Central memory CD4-positive, alpha-beta T cell (primary cell): ENCODE measurements at places on chromosomes 11 and 22.

DNA sequence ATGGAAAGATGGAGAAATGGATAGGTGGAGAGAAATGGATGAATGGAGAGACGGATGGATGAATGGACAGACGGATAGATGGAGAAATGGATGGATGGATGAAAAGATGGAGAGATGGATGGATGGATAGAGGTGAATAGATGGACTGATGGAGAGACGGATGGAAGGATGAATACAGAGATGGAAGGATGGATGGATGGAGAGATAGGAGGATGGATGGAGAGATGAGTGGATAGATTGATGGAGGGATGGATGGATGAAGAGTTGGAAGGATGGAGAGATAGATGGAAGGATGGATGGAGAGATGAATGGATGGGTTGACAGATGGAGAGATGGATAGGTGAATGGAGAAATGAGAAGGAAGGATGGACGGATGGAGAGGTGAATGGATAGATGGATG is 63.7 kb downstream of the FLRT1 start:
- no peak for DNase-seq

DNA sequence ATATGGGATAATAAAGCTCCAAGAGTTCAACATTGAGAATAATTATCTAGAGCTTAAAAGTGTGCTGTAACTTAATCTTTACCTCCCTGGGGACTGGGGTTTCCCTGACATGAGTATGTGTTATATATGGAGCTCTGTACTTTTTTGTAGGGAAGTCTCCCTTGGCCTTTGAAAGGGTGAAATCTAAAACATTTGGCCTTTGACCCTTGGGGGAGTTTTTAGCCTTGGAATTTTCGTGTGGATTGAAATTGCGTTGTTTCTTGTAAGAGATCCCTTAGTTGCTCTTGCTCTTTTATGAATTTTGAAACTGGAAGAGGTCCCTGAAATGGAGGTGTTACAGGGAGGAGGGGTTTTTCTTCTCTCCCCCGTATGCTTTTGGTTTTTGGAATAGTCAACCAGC is 450.0 kb downstream of the NELL1 start:
- no peak for DNase-seq

DNA sequence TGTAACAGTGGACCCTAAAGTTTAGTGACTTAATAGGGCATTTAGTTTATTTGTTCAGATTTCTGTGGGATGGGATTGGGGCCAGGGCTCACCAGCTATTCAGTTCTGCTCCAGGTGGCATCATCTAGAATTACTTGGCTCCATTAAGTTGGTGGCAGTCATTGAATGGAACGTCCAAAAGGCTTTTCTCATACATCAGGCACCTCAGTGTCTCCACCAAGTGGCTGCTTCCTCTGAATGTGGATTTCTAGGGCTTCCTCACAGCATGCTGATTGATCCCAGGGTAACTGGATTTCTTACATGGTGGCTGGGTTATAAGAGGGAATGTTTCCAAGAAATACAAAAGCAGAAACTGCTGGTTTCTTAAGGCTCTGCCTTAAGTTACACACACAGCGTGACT is 34.7 kb downstream of the USP47 start:
- no peak for DNase-seq

DNA sequence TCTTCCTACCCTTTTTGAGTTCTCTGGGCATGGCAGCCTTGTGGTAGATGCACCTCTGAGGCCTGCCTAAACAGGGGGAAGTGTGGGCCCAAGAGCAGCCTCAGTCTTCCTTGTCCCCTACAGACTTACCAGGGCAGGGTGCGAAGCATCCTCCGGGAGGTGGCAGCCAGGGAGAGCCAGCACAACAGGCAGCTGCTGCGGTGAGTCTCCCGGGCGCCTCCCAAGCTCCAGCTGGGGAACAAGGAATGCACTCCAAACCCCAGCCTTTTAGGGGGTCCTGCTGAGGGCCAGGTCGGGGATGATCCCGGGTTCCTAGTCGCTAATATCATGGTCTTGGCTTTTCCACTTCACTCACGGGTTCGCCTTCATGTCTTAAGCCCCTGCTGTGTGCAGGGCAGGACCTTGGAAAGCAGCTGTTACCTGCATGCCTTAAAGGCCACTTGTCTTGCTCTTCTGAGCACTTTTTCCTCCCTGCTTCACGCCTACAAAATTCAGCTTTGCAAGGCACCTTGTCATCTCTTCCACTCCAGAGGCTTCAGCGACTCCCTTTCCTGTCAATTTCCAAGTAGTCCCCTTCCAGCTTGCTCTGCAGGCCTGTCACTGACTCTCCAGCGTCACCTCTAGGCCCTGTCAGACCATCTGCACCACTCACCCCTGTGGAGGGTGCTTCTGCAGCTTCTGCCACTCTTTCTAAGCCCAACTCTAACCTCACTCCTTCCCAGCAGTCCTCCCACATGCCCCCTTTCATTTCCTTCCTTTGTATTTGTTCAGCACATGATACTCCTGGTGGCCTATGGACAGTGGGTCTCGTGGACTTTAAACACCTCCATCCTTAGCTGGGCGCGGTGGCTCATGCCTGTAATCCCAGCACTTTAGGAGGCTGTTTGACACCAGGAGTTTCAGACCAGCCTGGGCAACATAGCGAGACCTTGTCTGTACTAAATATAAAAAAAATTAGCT is 57.0 kb downstream of the PISD start:
- no peak for DNase-seq

GRCh38 chr11:95816037-95816436 is 25.7 kb downstream of the CEP57 start:
- no peak for DNase-seq

DNA sequence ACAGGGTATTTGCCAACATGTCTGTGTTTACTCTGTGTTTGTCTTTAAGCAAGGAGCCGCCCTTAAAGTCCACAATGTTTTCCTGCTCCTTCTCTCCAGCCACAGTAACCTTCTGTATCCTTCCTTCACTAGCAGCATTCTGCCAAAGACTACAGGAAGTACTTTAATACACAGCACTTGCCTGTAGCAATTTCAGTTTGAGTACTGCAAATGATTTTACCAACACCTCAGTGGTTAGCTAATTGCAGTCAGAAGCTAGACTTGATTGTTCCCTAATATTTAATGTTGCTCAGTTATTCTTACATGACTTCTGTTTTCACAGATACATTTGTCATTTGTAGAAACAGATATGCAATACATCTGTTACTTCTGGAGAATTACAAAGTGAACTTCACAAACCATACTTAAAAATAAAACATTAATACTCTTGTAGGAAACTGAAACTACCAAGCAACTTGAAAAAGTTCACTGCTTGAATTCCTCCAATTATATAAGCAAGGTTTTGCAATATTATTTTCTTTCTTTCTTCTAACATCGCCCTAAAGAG is 69.1 kb downstream of the FCHSD2 start:
- peak; percentile 1 for DNase-seq

DNA sequence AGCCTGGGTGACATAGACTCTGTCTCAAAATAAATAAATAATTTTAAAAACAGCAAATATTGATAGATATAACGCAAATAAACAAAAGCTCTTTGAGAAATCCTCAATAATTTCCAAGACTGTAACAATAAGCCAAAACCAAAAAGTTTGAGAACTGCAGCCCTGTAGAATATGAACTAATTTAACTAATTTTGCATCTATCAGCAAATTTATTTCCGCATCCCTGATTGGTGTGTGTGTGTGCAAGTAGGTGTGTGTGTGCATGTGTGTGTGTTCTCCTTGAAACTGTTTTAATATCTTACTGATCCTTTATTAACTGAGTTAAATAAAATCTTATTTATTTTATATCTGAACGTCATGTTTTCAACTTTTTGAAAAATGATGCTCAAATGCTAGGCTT is 67.0 kb upstream of the ISX start:
- no peak for DNase-seq

GRCh38 chr11:72354356-72355115 is 79.8 kb downstream of the CLPB start:
- DNase-seq = no peak

DNA sequence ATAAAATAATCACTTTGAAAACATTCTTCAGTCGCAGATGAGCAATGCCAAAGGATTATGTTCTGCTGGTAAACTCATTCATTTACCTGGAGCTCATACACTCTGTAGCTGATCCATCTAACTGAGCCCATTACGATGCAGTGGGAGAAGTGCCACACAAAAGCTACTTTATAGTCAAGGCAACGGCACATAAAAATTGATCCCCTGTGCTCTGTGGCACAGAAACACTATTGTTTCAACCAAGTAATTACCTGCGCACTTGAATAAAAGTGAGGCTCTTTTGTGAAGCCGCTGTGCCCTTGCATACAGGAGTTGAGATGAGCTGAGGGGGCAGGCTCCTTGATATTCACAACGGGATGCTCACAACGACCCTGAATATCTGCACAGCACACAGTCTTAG is 7.2 kb downstream of the DKK3 start:
- DNase-seq = no peak

DNA sequence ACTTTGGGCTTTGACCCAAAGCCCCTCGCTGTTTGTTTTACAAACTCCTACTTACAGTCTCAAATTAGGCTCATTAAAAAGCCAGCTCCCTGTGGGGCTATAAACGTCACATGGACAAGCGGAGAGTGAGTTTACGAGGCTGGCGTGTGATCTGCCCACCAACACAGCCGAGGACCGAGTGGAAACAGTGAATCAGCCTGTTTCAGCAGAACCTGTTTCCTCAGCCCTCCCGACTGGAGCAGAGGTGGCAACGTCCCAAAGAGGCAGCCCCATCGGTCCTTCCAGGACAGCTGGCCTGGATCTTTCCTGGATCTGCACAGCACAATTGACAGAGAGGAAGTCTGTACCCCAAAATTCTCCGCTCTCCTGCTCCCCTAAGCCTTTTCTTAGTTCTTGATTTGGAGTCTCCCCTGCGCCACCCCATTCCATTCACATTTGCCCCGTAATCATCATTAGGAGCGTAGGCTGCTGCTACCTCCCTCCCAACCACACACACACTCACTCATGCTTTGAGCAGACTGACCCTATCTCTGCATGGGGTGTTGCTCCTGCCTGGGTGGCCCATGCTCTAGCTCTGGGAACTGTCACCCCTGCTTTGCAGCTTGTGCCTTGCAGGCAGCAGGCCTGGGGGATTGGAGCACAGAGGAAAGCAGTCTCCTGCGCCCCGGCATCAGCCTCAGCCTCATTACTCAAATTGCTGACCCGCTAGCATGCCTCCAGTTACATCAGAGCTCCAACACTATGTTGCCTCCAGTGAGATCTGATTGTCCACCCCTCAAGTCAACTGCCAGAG is 117.8 kb downstream of the NAT10 start:
- no peak for DNase-seq

DNA sequence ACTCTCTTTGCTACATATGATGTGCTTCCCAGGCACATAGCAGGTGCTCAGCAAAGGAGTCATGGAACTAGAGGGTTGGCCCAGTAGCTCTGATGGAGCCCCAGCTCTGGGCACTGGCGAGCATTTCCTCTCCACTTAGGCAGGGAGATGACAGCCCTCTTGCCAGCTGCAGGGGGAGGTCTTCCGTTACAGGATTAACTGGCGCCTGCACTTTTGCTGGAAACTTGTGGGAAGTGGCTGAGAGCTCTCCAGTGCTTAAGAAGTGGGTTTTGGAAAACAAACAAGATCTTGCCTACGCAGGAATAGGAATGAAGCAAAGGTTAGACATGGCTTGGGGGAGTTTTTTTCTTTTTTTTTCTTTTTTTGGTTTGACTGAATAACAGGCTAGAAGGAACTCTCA is 75.5 kb downstream of the MICAL2 start:
- no peak for DNase-seq

GRCh38 chr11:86933891-86934581 is 21.2 kb downstream of the FZD4 start:
- DNase-seq = no peak

DNA sequence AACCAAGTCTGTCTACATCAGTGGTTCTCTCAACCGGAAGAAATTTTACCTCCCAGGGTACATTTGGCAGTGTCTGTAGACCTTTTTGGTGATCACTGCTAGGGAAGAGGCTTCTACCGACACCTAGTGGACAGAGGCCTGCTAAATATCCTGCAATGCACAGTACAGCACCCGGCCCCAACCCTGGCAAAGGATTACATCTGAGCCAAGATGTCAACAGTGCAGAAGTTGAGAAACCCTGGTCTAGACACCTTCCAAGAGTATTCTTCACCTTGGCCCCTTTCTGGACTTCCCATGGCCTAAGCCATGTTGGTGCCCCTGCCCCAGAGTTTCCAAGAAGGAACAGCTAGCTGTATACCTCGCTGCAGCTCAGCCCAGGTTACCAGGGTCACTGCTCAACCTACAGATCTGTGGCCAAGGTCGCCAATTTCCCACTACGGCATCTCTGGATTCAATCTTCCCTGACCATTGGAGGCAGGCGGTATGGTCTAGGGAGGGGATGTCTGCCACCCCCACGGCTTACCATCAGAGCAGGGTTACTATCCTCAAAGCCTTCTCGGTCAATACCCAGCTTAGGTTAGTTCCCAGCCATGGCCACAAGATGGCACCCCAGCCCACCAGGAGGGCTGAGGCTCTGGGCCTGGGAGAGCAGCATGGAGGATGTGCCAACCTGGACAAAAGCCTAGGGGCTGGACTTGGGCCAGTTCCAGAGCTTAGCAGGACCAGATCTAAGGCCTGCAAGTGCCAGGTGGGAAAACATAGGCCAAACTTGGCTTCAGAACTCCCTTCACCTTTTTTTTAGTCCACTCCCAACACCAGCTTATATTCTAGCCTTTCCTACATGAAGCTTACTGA is 3.7 kb upstream of the KCNC1 start:
- peak; percentile 10 for DNase-seq

DNA sequence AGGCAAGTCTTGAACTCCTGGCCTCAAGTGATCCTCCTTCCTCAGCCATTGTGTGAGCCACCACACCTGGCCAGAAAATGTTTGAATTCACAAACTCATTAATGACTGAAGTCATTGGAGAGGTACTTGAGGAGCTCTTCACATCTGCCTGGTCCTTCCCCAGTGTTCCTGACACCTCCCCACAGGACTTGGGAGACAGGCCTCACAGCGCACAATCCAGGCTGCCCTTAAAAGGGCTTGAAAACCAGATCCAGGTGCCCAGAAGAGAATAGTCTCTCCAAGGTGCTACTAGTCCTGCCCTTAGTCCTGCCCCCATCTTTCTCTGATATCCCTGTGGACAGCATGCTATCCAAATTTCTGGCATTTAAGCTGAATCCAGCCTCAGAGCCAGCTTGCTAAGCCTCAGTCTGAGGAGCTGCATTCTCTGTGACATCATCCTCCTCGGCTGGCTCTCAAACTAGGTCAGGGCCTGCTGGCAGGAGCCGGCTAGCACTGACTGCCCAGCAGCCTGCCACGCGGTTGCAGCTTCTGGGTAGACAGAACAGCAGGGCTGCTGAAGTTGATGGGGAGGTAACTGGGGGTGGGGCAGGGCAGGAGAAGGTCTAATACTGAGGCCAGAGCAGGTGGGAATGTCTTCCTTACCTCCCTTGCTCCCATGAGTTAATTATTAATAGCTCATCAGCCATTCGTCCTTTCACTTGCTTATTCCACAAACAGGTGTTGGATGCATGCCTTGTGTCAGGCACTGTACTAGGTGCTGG is 35.3 kb upstream of the NECTIN1 start:
- no peak for DNase-seq
